ENCODE measurements at places on chromosomes 2 and 18. TPM values are rescaled to one million over a fixed set of nuclear protein-coding genes. Genes with fewer than 3 reads are reported as not detected.

The PSMA8 gene
- total RNA-seq: not detected

The KCNE4 gene
- 12.6 TPM for total RNA-seq

The VWA3B gene
- total RNA-seq: not detected

The CELF4 gene
- total RNA-seq: not detected

The CYTIP gene
- not detected for total RNA-seq

The ANTXR1 gene
- total RNA-seq: 25.6 TPM

The UGT1A10 gene
- not detected for total RNA-seq

The CMPK2 gene
- total RNA-seq: 15.4 TPM

The SERPINE2 gene
- 306 TPM for total RNA-seq

The LHCGR gene
- not detected for total RNA-seq

The POTEJ gene
- not detected for total RNA-seq

The SGO2 gene
- total RNA-seq: 27.8 TPM

The XDH gene
- under 0.01 TPM for total RNA-seq

The VSNL1 gene
- total RNA-seq: 0.77 TPM

The MC2R gene
- not detected for total RNA-seq

The LRPPRC gene
- total RNA-seq: 76.1 TPM

The IL1B gene
- total RNA-seq: 1.7 TPM

The CCDC121 gene
- total RNA-seq: 1.7 TPM

The ALPG gene
- total RNA-seq: not detected

The C2orf72 gene
- 0.22 TPM for total RNA-seq

The RRM2 gene
- 76.0 TPM for total RNA-seq

The INPP1 gene
- 9.2 TPM for total RNA-seq

The REG1B gene
- not detected for total RNA-seq

The ZNF236 gene
- 10.5 TPM for total RNA-seq

The MROH2A gene
- total RNA-seq: not detected

The CDK15 gene
- 3.1 TPM for total RNA-seq

The SH3RF3 gene
- total RNA-seq: 4.7 TPM

The AQP12B gene
- not detected for total RNA-seq

The ERICH2 gene
- total RNA-seq: 0.33 TPM

The C1GALT1C1L gene
- total RNA-seq: 0.50 TPM

The EPHA4 gene
- 33.2 TPM for total RNA-seq

The PLGLB1 gene
- total RNA-seq: 0.22 TPM

The CSRNP3 gene
- total RNA-seq: 1.9 TPM

The RAX gene
- total RNA-seq: not detected

The DTNA gene
- 17.2 TPM for total RNA-seq

The THSD7B gene
- total RNA-seq: under 0.01 TPM

The C2orf80 gene
- not detected for total RNA-seq

The RNF125 gene
- total RNA-seq: 0.50 TPM

The CYP27C1 gene
- not detected for total RNA-seq

The PCARE gene
- total RNA-seq: not detected

The ZNF385B gene
- total RNA-seq: not detected

The TNS1 gene
- total RNA-seq: 64.6 TPM

The OTOS gene
- total RNA-seq: not detected

The LMAN1 gene
- 238 TPM for total RNA-seq

The METTL5 gene
- total RNA-seq: 50.2 TPM

The NEU2 gene
- total RNA-seq: not detected

The ADCY3 gene
- 47.9 TPM for total RNA-seq

The CBLN2 gene
- 0.11 TPM for total RNA-seq

The ALKAL2 gene
- not detected for total RNA-seq
